Renal pelvis (tissue), 12 donors: ENCODE measurements at places on chromosomes 1 and 21. TPM values are rescaled to one million over a fixed set of nuclear protein-coding genes. Genes with fewer than 3 reads are reported as not detected.
A peak's percentile ranks its signal among the peaks of the same experiment; 100 is the strongest.

DNA sequence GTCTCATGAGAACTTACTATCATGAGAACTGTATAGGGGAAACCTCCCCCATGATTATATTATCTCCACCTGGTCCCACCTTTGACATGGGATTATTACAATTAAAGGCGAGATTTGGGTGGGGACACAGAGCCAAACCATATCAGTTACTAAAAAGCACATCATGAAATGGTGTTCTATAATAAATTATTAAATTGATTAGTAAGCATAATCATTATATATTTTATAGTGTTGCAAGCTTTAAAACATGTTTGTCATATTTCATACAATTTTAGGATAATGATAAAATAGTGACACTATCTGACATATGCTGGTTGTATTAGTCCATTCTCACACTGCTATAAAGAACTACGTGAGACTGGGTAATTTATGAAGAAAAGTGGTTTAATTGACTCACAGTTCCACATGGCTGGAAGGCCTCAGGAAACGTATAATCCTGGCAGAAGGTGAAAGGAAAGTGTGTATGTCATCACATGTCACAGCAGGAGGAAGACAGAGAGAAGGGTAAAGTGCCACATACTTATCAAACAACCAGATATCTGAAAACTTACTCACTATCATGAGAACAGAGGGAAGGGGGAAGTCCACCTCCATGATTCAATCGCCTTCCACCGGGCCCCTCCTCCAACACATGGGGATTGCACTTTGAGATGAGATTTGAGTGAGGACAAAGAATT lies 539.2 kb upstream of the OLFM3 start:
- DNase-seq, result no peak

DNA sequence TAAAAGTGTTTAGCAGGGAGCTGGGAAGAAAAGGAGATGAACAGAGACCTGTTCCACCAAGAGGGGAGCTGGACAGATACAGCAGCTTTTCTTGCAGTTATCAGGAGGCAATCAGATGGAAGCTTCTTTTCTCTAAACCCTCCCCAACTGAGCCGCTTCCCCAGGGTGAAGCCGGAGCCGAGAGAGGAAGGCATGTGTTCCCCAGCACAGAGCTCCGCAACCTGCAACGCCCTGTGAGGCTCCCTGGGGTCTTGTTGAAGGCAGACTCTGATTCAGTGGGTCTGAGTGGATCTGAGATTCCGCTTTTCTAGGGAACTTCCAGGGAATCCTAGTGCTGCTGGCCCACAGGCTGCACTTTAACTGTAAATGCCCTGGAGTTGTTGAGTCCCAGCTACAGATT lies 139.1 kb upstream of the COA6 start:
- DNase-seq, result no peak

GRCh38 chr1:160431571-160431970 lies 31.2 kb downstream of the VANGL2 start:
- no peak for DNase-seq

DNA sequence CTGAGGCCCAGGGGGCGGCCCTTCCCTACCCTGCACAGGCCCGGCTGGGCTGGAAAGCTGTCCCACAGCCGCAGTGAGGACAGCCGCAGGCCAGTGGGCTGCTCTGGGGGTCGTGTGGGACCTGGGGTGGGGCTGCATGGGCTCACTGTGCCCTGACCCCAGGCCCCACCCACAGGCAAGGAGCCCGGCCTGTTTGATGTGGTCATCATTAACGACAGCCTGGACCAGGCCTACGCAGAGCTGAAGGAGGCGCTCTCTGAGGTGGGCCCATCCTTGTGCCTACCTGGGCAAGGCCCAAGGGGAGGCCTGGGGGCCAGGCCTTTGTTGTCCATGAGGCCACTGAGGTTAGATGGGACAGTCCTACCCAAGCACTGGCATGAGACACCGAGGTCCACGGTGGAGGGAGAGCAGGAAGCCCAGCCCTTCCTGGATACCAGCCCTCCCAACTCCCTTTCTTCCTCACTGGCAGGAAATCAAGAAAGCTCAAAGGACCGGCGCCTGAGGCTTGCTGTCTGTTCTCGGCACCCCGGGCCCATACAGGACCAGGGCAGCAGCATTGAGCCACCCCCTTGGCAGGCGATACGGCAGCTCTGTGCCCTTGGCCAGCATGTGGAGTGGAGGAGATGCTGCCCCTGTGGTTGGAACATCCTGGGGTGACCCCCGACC lies 1.4 kb upstream of the GJC2 start:
- DNase-seq, result no peak

- DNase-seq, result no peak
Observed at GRCh38 chr1:211182746-211183145, 48.8 kb upstream of the KCNH1 start.

DNA sequence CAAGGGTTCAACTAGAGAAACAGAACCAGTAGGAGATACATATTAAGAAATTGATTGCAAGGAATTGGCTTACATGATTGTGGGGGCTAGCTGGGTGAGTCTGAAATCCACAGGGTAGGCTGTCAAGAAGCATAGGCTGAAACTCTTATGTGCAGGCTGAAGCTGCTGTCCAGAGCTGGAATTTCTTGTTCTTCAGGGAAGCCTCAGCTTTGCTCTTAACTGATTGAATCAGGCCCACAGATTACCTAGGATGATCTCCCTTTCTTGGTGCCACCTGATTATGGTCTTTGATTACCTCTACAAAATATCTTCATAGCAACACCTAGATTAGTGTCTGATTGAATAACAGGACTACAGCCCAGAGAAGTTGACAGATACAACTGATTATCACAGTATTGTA lies 22.5 kb upstream of the FRRS1 start:
- DNase-seq, result no peak

DNA sequence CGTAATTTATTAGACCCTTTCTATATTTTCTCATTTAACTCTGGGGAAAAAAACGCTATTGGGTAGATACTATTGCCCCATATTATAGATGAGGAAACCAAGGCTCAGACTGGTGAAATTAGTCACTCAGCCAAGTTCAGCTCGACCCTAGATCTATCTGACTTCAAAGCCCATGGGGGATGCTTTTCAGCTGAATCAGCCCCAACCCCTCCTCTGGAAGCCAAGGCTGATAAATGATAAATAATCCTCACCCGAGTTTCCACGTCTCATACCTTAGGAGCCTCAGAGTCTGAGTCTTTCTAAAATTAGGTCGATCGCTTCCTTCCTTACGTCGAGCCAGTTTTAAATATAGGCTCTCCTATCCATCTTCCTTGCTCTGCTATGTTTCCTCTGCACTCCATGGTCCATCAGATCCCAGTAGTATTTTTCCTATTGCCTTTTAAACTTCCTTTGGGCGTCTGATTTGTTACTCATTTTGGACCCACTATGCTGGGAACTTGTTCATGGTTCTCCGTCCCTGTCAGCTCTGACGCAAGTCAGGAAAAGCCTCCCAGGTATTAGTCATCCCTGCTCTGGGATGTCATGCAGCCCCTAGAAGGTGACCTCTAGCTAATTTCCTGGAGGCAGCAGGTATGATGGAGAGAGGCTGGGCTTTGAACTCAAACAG lies 122.8 kb downstream of the PLPP3 start:
- DNase-seq, result no peak

DNA sequence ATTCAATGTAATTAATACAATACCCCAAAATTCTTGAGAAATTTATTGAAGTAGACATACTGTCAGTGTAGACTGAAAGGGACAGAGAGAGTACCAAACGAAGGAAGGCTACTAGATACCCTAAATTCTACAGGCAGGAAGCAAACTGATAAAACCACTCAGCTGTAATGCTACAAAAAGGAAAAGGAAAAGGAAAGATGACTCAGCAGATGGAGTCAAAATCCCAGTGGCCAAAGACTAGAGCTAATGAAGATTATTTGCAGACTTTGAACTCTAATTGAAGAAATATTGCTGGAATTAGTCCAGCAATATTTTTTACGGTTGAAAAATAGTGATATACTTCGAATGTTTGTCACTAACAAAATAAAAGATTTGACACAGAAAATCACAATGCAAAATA lies 671.9 kb downstream of the BRINP3 start:
- DNase-seq, result no peak

DNA sequence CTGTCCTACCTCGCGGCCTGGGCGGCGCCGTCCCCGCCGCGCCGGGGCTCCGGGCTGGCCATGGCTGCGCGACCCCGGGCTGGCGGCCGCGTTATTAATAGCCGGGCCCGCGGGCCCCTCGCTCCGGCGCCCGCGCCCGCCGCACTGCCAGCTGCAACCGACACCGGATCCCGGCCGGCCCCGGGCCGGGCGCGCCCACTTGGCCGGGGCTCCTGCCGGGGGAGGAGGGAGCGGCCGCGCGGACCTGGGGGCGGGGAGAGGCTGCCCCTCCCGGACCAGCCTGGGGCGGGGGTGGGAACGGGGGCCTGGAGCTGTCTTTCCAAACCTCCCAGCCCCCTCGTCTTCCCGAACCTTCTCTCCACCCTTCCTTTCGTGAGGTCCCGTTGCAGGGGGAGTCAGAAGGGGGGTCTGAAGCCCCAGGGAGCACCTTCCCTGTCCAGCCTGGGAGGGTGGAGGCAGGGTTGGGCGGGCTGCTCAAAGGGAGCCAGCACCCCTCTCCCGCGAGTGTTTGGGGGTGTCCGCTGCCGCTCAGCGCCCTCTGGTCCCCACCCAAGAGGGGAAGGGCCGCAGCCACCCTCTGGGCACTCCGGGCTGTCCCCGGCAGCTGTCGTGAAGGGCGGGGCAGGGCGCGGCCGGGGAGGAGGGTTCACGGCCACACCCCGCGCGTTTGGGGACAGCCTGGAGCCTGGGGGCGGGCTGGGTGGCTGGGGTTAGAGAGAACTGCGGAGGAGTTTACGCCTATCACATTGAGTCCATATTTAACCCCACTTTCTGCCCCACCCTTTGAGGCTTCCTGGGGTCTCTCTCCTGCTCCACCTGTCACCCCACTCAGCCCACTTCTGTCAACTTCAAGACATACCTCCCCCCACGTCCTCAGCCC lies at the start of gene SYNC:
TSS of gene SYNC (minus strand) at position 172 of the 880 bp plus-strand sequence. CDS start at position 62, 110 bp downstream.
- no peak for DNase-seq

GRCh38 chr1:10617318-10617717 lies 142.6 kb downstream of the PEX14 start:
- no peak for DNase-seq

GRCh38 chr21:27101523-27101922 lies 134.6 kb upstream of the ADAMTS5 start:
- no peak for DNase-seq

DNA sequence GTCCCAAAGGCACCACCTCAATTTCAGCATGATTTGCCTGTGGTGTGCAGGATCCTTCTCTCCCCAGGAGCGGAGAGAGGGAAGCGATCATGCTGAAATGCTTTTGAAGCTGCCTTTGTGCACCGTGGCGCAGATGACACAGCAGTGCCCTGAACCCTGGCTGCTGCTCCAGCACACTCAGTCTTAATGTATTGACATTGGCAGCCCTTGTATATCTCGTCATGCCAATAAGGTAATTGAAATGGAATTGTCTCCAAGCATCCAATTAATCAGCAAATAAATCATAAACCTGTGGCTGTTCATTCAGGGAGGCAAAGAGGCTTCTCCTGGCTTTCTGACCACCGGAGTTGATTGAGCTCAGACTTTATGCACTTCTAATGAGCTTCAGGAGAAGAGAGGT lies 139.8 kb downstream of the KAZN start:
- DNase-seq, result no peak

DNA sequence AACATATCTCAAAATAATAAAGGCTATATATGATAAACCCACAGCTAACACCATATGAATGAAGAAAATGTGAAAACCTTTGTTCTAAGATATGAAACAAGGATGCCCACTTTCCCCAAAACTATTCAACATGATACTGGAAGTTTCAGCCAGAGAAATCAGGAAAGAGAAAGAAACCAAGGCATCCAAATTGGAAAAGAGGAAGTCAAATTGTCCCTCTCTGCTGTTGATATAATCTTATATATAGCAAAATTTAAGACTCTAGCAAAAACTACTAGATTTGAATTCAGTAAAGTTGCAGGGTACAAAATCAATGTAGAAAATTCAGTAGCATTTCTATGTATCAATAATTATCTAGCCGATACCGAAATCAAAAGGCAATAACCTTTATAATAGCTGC lies 4.3 kb upstream of the OR10Z1 start:
- no peak for DNase-seq

DNA sequence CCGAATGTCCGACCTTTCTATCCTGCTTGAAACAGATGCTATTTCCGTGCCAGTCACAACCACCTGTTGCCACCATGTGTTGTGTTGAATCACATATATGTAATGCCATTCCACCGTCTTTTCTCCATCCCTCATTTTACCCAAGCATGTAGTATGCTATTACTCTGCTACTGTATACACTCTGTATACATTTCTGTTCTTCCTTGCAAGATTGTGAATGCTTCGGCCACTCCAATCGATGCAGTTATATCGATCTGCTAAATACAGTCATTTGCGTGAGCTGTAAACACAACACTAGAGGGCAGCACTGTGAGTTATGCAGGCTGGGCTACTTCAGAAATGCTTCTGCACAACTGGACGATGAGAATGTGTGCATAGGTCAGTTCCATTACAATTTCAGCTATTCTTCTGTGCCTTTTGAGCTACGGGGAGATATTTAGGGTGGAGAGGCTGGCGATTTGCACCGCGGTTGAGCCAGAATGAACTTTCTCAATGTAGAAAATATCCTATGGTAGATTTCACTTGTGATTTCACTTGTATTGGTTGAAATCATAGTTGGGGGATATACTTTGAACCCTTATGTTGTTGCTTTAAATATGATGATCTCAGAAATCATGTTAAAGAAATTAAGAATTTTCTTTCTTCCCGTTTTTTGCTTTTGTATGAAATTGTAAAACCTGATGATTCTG lies 289.8 kb downstream of the NTNG1 start:
- peak; percentile 33 for DNase-seq

GRCh38 chr1:160747717-160748116 lies 8.7 kb downstream of the SLAMF7 start:
- no peak for DNase-seq

- DNase-seq, result no peak
Observed at GRCh38 chr1:245858722-245859492, 648.2 kb downstream of the SMYD3 start.

DNA sequence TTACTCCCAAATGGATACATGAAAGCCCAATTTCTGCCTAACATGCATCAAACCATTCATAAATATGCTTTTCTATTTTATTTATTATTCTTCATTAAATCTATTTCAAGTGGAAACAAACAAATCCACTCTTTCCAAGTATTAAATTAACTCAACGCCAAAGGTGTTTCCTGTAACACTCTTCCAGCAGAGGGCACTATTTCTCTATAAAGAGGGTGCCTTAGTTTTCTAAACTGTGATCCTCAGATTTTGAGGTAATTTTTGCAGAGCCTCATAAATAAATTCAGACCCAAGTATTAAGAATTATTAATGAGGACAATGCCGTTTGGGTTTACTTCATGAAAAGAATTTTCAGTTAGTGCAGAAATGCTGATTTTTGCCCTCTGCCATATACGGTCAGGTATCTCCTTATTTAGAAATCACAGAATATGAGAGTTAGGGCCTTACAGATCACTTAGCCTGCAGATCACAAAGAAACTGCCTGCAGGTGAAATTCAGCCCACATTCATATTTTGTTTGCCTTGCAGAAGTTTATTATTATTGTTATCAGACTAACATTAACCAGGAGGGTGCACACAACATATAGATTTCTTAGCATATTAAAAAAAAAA lies 40.1 kb upstream of the MYSM1 start:
- peak; percentile 62 for DNase-seq

Gene SPRR5
- not detected for polyA plus RNA-seq

Gene HPDL
- 5.9 TPM for polyA plus RNA-seq

Gene CLDN17
- polyA plus RNA-seq, result not detected

Gene TACSTD2
- polyA plus RNA-seq, result 23.6 TPM

Gene MMP23B
- 34.1 TPM for polyA plus RNA-seq

Gene CCDC30
- 19.9 TPM for polyA plus RNA-seq

Gene TNFAIP8L2
- 2.1 TPM for polyA plus RNA-seq

Gene RNASEL
- 14.4 TPM for polyA plus RNA-seq

Gene UBXN10
- polyA plus RNA-seq, result 6.8 TPM

Gene PRCC
- 108 TPM for polyA plus RNA-seq
